Gastrocnemius medialis (tissue), 4 donors: ENCODE measurements at places on chromosomes 1 and 21.
A peak's percentile ranks its signal among the peaks of the same experiment; 100 is the strongest.

- DNase-seq: no peak
These were observed 21.4 kb downstream of the TGFB2 start for GRCh38 chr1:218366322-218367052.

GRCh38 chr1:225517697-225518096, 89.9 kb upstream of the LBR start:
- DNase-seq: no peak

- no peak for DNase-seq
These were observed 225.5 kb downstream of the PATJ start for GRCh38 chr1:61967750-61968149.

GRCh38 chr1:201941420-201942128, 4.8 kb downstream of the LMOD1 start:
- DNase-seq: peak; percentile 18

DNA sequence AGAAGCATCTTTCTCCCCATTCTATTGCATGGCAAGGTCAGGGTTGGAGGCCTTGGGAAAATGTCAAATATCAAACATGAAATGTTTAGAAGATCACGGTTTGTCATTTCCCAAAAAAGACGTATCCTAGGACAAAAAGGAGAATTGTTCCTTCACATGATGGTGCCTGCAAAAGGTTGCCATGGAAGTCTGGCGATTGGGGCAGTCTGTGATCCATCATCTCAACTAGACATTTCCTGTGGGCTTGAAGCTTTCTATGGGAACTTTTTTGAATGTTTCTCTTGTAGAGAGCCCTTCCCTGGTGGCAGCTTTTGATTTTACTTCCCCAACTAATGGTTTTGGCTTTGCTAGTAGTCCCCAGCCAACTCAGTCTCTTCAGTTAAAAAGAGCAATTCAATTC, 106.3 kb downstream of the TGFB2 start:
- no peak for DNase-seq
